ENCODE measurements at places on chromosomes 7 and 10. TPM values are rescaled to one million over a fixed set of nuclear protein-coding genes. Genes with fewer than 3 reads are reported as not detected.

The SMARCD3 gene
- 35.7 TPM for total RNA-seq

The PPP1R17 gene
- total RNA-seq, result not detected

The CPA1 gene
- not detected for total RNA-seq

The LRRD1 gene
- total RNA-seq, result not detected

The STEAP1B gene
- total RNA-seq, result 23.6 TPM

The BBS9 gene
- total RNA-seq, result 20.9 TPM

The AKR1C8 gene
- total RNA-seq, result not detected

The ZNF862 gene
- 8.9 TPM for total RNA-seq

The ARHGEF5 gene
- 1.3 TPM for total RNA-seq
